GM20000 (cell line): ENCODE measurements at places on chromosomes 5 and 9.
A peak's percentile ranks its signal among the peaks of the same experiment; 100 is the strongest.

DNA sequence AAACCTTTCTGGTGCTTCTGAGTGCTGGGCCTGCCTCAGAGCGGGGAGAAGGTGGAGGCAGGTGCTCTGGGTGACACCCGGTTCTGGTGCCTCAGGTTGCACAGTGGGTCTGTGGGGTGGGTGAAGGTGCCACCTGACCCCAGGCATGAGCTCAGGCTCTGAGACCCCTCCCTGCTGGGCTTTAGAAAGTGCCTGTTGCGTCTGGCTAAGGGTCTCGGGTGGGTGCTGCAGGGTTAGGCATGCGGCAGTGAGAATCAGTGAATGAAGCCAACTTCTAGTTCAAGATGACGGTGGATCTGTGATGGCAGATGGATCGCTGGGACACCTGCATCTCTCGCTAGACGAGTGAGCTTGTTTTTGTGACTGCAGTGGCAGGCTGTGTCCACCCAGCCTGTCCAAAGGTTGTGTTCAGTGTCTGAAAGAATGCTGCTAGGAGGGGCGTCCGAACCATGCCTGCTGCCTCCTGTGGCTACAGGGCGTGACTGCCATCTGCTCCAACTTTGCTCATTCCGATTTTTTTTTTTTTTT lies 5.0 kb downstream of the SQSTM1 start:
- DNase-seq, result no peak

DNA sequence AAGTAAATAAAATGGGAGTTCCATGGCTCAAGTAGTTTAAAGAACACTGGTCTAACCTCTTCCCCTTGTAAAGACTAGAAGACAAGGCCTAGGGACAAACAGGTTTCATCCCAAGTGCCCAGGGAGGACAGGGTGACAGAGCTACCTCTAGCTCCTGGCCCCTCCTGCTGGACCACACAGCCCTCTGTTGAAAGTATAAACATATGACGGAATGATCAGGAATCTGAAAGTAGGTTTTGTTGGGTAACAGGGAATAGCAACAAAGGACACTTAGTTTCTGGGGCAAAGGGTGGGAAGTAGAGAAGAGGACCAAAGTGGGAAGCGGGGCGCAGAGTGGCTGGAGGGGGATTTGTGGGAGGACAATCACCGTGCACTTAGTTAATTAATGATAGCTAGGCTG lies 67.0 kb upstream of the DAB2IP start:
- no peak for DNase-seq

DNA sequence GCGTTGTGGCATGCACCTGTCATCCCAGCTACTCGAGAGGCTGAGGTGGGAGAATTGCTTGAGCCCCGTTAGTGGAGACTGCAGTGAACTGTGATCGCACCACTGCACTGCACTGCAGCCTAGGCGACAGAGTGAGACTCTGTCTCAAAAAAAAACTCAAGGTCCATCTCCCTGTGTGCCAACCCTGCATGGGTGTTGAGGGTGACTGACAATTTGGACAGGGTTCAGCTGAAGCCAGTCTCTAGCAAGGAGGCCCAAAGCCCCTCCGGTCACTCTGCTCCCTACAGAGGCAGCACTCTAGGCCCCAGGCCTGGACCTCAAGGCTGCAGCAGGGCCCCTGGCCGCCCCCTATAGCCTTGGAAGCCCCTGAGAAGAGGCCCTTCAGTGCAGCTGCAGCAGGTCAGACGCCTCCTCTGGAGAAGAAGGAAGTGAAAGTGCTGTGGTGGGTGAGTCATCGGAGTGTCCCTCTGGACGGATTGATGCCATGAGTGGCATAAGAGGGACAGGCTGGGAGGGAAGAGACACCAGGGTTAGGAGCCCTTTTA lies 39.2 kb upstream of the NEK6 start:
- peak; percentile 78 for DNase-seq

DNA sequence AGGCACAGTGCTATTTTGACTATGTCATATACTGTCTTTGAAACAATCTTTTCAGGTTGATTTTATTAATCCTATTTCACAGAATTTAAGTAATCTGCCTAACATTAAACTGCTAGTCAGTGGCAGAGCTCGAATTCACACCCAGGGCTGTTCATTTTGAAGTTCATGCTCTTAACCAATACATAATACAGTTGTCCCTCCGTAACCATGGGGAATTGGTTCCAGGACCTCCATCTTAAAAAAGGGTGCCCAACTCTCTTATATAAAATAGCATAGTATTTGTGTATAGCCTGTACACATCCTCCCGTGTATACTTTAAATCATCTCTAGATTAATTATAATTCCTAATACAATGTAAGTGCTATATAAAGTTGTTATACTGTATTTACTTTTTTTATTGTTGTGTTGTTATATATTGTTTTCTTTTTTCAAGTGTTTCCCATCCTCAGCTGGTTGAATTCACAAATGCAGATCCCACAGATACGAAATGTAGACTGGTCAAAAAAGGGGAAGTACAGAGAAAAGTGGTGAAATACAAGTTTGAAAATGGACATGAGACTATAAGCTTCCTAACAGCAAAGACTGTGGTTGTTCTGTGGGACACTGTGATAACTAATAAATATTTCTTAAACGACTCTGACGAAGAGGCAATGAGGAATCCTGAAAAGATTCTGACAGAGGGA lies 18.3 kb downstream of the RFX3 start:
- DNase-seq, result no peak

GRCh38 chr9:23556459-23556858 lies 269.6 kb downstream of the ELAVL2 start:
- DNase-seq, result no peak

GRCh38 chr5:158464383-158464782 lies 605.4 kb upstream of the CLINT1 start:
- DNase-seq, result no peak

DNA sequence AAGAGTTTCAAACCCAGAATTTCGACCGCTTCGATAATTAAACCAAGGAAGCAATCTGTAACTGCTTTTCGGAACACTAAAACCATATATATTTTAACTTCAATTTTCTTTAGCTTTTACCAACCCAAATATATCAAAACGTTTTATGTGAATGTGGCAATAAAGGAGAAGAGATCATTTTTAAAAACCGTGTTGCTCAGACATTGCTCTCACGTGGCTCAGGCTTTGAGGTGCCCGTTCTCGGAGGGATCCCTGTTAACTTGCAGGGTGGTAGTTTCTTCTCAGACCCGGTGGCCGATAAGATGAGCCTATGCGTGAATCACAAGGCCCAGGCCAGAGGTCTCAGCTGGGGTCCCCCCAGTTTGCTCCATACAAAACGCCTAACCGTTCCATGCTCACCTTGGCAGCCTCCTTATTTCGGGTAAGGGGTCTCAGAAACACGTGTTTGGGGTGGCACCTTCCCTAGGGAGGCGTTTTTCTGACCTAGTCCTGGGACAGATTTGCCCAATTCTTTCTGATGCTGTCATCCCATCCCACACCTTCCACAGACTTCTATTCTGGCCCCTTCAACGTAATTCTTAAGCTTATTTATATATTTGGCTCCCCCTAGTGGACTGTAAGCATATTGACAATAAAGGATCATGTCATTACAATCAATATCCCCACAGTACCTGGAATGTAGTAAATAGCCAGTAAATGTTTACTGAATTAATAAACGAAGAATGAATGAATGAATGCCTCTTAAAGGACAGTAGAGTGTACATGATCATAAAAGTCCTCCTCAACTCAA lies 48.1 kb downstream of the THBS4 start:
- peak; percentile 79 for DNase-seq

GRCh38 chr5:35036536-35036935 lies 11.2 kb downstream of the AGXT2 start:
- no peak for DNase-seq

DNA sequence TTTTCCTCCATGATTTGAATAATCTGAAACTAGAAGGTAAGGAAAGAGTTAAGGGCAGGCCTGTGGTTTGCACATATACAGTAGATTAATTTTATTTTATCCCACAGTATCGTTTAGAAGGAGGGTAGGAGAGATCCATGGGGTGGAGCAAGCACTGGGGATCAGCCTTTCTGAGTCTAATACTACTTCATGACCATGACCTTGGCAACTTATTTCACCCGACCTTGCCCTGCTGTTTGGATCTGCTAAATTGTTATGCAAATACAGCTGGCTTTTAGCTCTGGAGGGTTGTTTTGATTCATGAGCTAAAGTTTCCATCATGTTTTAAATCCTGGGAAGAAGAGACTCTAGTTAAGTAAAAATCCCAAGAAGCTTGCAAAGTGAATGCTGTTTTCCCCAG lies 864 bp upstream of the GRIN3A start:
- DNase-seq, result no peak

DNA sequence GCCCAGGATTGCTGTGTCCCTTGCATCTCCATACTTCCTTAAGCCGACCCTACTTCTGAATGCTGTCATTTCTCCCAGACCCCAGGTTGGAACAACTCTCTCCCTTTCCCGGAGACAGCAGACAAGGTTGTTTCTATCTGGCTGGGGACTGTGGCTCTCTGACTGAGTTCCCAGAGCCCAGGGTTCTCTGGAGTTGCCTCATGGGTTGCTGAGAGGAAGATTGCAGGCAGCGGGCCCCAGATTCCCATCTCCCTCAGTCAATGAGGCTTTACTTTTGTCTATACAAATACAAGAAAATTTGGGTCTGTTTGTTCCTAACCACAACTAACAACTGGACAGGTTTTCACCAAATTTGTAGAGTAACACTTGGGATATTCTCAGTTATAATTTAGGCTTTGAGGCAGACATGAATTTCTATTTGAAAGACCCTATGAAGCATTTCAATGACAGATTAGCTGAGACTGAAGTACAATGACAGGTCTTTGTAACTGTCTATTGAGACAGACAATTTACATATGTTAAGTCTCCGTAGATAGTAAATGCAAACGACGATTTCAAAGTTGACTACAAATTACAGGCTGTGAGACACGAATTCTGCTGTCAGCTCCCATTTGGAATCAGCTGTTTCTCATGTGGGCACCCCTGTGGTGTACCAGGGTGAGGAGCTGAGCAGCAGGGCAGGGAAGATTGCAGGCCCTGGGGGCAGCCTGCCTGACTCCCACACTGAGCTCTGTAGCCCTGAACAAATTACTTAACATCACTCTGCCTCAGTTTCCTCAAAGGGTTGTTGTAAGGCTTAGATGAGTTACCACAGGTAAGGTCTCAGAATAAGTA lies 107.5 kb downstream of the ATP10B start:
- no peak for DNase-seq

- no peak for DNase-seq
Measured at GRCh38 chr5:102873379-102873932, 118.4 kb downstream of the PAM start.

DNA sequence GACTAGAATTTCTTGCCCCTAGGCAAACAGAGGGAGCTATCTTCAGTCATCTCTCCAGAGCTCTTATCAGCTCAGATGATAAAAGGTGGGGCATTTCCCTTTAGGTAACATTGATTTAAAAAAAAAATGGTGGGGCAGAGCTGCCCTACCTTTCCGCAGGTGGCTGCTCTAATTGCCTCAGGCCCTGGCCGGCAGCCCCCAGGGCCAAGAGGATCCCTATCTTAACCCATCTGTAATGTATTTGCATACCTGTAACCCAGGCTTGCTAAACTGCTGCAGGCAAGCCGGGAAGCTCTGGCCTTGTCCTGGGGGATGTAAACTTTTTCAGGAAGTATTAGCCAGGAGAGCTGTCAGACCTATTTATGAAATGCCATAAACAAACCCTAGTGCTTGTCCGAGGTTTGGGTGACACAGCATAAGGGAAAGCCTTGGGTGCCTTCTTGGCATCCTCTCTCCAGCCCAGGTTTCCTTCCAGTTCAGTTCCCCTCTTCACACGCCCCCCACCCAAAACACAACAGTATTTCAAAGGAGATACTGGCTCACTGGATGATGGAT lies 20.9 kb upstream of the ZSWIM6 start:
- DNase-seq, result no peak

- no peak for DNase-seq
Measured at GRCh38 chr5:113373426-113373825, 61.4 kb downstream of the TSSK1B start.

DNA sequence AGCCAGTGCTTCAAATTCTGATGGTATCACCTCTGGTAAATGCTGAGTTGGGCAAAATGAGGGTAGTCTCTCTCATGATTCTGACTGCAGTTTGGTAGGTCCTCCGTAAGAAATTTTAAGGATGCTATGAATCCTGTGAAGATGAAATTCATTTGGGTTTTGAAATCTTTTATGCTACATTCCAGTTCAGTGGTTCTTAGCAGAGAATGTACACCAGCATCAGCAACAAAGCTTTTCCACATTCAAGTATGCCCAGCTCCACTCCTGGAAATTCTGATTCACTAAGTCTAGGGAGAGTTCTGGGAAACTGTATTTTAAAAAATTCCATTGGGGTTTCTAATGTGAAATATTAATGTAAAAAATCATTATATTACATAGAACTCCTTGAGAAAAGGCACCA lies 33.6 kb upstream of the ACOT12 start:
- no peak for DNase-seq
